ENCODE measurements at places on chromosomes 13 and 19. TPM values are rescaled to one million over a fixed set of nuclear protein-coding genes. Genes with fewer than 3 reads are reported as not detected.

The LMTK3 gene
- 4.1 TPM for total RNA-seq

- no peak for DNase-seq
Measured at GRCh38 chr13:112732679-112733078, 42.8 kb downstream of the ATP11A start.

The ERICH4 gene
- total RNA-seq, result not detected

The RFXAP gene
- total RNA-seq, result 2.4 TPM

DNA sequence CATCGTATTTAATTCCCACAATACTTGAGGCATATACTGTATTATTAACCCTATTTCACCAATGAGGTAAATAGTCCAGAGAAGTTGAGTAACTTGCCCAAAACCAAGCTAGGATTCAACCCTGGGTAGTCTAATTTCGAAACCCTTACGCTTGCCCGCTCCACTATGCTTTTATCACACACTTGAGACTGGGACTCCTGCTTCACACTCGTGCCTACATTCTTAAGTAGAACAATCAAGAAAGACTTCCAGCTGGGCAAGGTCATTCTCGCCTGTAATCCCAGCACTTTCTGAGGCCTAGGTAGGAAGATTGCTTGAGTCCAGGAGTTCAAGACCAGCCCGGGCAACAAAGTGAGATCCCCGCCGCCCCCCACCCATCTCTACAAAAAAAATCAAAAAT, 3.6 kb downstream of the ZNF541 start:
- DNase-seq, result no peak

The LSM7 gene
- 26.9 TPM for total RNA-seq

DNA sequence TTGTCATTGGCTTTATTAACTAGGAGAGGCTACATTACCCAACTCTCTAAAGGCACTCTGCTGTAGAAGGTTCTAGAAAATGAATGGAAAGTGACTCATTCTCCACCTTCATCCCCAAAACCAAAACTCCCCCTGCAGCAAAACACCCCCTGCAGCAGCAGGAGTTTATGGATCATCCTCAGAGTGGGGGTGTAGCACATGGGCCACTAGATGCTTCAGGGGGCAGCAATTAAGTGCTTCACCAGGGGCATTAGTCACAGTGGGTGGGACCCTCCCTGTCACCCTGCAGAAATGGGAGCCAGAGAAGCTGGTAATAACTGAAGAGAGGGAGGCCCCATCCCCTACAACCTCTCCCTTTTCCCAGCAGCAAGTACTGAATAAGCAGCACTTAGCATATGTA, 64.5 kb upstream of the MED4 start:
- DNase-seq, result no peak

DNA sequence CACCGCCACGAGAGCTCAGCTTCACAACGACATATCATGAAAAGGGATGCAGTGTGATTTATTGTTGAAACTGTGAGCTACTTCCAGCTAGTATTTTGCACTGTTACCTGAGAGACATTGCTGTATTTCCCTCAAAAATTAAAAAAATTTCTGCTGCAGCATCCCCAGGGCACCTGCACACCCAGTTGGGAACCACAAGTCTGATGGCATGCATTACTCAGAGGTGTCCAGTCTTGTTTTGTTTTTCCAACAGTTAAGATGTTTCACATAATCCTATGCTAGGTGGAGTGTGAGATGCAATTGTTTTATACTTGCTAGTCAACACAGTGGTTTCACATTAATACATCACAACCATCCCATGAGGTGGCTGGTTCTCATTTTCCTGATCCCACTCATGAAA, 285.2 kb downstream of the SHISA2 start:
- no peak for DNase-seq

DNA sequence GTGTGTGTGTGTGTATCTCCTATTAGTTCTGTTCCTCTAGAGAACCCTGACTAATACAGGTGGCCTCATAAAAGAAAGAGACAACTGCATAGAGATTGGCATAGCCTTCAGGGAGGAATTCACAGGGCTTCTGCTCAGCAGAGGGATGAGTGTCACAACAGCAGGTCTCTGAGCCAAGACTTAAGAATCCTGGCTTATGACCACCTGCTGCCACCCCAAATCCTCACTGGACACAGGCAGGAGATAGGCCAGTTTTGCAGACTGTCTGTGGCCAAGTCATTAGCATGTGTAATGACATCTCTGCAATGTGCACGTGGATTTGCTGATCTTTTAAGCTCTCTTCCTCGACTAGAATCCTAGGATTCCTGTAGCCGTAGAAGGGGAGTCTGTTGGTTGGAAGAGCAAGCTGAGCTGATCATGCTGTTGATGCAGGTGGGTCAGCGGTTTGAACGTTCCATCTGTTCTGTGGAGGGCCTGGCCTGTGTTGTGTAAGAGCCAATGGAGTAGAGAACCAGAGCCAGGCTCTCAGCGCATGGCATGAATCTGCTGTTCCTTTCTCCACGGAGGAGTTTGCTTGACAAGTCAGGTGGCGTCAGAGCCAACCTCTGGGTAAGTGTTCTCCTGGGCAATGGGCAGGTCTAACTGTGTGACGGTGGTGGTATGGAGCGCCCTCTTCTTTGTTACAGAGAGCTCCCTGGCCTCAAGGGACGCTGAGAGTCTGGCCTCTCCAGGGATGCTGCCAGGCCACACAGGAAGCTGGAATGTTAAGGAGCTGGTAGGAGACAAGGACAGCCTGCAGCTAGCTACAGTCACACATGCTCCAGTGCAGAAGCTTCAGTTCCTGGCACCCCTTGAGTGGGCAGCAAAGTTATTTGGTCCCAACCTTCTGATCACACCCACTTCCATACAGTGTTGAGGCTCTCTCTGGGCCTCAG, 503.1 kb downstream of the FOXO1 start:
- no peak for DNase-seq

The FLT1 gene
- 11.3 TPM for total RNA-seq

- DNase-seq, result no peak
Measured at GRCh38 chr19:912181-913079, 589 bp downstream of the R3HDM4 start.

The TPRX1 gene
- not detected for total RNA-seq

The ZNF667 gene
- total RNA-seq, result 2.0 TPM

GRCh38 chr13:42786715-42787114, 5.3 kb downstream of the FAM216B start:
- DNase-seq, result no peak

The SOX1 gene
- total RNA-seq, result not detected

DNA sequence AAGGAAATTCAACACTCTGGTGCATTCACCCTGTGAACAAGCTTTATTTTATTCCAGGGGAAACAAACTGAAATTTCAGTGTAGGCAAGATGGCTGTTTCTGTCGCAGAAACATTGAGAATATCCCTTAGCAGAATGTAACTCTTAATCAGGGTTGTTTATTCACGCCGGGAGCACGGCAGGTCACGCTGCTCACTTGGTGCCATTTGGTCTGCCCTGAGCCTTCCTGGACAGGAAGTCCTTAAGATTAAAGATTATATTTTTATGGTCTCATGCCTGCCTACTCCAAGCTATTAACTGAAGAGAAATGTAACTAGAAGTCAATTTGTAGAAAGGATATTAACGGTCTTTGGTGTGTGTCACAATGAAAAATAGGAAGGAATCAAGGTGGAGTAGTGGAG, 185.3 kb upstream of the ARGLU1 start:
- DNase-seq, result no peak

DNA sequence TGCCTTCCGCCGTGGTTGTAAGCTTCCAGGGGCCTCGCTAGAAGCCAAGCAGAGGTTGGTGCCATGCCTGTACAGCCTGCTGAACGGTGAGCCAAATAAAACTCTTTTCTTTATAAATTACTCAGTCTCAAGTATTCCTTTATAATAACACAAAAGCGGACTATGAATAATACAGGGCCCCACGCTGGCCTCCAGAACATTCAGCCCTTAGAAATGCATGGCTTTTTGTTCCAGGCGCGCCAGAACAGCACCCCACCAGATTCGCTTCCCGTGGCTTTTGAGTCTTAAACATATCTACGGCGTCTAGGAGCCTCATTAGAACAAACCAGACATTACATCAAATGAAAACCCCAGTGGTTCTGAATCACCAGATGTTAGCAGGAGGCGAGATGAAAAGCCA, 75.1 kb downstream of the SLC15A1 start:
- no peak for DNase-seq

DNA sequence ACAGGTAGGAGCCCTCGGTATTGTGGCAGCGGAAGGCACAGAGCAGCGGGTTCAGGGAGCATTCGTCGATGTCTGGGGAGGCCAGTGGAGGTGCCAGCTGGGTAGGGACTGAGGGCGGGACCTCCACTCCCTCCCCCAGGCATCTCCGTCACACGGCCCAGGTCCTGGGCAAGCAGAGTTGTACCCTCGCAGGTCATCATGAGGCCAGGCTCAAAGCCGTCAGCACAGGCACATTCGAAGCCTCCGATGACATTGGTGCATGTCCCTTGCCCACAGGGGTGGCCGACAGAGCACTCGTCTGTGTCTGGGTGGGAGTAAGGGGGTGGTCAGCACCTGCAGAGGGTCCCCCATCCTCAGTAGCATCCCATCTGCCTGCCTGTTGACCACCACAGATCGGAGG, 35.3 kb downstream of the CCL25 start:
- DNase-seq, result no peak

DNA sequence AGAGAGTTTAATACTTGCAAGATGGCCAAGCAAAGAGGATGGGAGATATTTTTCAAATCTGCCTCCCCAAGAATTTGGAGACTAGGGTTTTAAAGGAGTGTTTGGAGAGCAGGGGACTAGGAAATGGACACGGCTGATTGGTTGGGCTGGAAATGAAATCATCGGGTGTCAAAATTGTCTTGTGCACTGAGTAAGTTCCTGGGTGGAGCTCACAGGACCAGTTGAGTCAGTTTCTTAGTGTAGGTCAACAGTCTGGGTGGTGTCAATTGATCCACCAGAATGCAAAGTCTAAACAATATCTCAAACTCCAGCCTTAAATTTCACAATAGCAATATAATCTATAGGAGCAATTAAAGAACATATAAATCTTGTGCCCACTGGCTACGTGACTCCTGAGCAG, 23.0 kb upstream of the CEACAM4 start:
- no peak for DNase-seq

- no peak for DNase-seq
Measured at GRCh38 chr13:101449790-101450748, 2.4 kb upstream of the ITGBL1 start.

DNA sequence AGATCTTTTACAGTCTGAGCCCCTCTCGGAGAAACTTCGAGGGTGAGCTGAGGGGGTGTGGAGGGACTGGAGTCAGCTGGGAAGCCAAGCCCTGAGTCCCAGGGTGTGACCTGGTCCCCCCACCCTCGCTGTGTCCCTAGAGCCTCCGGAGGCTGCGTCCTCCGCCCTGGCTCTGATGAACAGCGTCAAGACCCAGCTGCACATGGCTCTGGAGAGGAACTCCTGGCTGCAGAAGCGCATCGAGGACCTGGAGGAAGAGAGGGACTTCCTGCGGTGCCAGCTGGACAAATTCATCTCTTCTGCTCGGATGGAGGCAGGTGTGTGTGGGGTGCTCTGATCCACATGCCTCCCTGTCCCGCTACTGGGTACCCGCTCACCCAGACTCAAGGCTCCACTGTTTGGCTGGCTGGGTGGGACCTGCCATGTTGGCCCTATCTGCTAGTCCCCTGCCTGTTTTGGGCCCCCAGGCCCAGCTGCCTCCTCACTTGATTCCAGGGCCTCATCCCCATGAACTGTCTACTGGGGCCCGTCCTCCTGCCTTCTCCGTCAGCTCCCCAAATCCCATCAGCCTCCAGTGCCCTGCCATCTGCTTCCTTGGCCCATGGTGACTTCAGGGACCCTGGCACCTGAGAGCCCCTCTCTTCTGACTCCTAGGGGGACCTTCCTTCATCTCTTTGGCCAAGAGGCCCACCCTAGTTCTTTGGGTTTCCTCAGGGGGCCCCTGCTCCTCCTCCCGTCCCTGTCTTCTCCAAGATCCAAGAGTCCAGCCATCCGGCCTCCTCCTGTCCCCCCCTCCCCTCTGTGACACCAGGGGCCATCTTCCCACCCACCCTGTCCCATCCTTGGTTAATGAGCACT, 1.5 kb downstream of the CCDC106 start:
- no peak for DNase-seq

DNA sequence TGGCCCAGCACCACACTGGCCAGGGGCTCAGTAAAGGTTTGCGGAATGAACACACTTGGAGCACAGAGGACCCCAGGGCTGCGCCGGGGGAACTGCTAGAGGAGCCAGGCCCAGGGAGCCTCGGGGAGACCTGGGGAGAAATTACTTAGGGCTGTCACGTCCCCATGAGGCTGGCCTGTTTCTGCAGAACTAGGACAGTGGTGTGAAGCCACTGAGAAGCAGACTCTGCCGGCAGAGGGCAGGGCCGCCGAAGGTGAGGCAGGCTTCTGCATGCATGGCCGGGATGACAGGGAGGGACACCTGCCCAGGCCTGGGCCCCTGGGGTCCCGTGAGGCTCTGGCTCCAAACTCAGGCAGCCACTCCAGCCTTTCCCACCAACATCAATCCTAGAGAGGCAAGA, 26.4 kb downstream of the ELAVL1 start:
- no peak for DNase-seq

- no peak for DNase-seq
Measured at GRCh38 chr19:34089566-34089965, 82.7 kb upstream of the LSM14A start.

DNA sequence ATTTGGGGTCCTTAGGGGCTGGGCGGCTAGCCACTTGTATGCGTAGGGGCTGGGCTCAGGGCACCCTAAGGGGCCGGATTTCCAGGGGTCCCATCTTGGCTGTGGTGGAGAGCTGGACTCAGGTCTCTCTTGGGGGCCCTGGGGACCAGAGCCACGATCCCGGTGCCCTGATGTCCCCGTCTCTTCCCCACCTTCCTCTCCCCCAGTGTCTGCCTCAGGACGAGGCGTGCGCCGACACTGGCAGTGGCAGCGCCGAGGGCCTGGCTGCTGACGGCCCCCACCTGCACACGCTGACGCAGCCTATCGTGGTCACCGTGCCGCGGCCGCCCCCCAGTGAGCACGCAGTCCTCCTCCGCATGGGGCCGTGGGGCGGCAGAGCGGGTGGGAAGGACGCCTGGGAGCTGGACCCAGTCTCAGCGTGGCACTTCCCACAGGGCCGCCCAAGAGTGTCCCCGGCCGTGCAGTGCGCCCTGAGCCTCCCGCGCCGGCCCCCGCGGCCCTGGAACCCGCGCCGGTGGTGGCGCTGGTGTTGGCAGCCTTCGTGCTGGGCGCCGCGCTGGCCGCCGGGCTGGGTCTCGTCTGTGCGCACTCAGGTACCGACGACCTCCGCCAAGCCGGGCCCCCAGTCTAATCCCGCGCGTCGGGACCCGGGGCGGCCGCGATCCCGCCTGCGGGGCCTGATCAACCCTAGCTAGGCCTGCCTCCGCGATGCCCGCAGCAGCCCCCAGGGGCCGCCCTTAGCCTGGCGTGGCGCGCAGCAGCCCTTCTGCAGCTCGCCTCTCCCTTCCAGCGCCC, 2.7 kb upstream of the SNAPC2 start:
- DNase-seq, result peak; percentile 87

The PDCD5 gene
- total RNA-seq, result 42.6 TPM

The LRRC25 gene
- 0.14 TPM for total RNA-seq

GRCh38 chr19:11177592-11177991, 19.8 kb downstream of the KANK2 start:
- DNase-seq, result no peak

DNA sequence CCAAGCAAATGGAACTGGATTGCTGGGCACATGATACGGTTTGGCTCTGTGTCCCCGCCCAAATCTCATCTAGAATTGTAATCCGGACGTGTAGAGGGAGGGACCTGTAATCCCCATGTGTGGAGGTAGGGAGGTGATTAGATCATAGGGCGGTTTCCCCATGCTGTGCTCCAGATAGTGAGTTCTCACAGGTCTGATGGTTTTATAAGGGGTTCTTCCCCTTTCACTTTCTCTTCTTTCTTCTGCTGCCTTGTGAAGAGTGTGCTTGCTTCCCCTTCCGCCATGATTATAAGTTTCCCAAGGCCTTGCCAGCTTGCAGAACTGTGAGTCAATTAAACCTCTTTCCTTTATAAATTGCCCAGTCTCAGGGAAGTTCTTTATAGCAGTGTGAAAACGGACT, 32.6 kb upstream of the MTIF3 start:
- no peak for DNase-seq

The CEACAM4 gene
- 0.56 TPM for total RNA-seq

Measured in pancreas (tissue), 10 donors.